Mesenteric fat pad (tissue), 1 donor: ENCODE measurements at places on chromosomes 6 and 20. TPM values are rescaled to one million over a fixed set of nuclear protein-coding genes. Genes with fewer than 3 reads are reported as not detected.

SIM1 gene
- not detected for total RNA-seq

APOM gene
- total RNA-seq, result 3.3 TPM

CPXM1 gene
- total RNA-seq, result 57.7 TPM

FOXA2 gene
- not detected for total RNA-seq

FRK gene
- total RNA-seq, result 0.80 TPM

NHSL1 gene
- total RNA-seq, result 11.9 TPM

VSTM2L gene
- total RNA-seq, result 0.93 TPM

PRSS35 gene
- 0.26 TPM for total RNA-seq

FAM83B gene
- not detected for total RNA-seq

TCFL5 gene
- total RNA-seq, result 10.1 TPM

MUC22 gene
- total RNA-seq, result not detected

PARD6B gene
- 2.0 TPM for total RNA-seq

CDH26 gene
- 1.5 TPM for total RNA-seq

LTA gene
- not detected for total RNA-seq

TP53RK gene
- 9.9 TPM for total RNA-seq

TTK gene
- total RNA-seq, result 0.58 TPM

KCNK16 gene
- total RNA-seq, result not detected

GHRH gene
- not detected for total RNA-seq

KCNK17 gene
- 0.19 TPM for total RNA-seq

OR12D3 gene
- not detected for total RNA-seq

DEFB112 gene
- total RNA-seq, result not detected

TAF4 gene
- 13.0 TPM for total RNA-seq

C6orf141 gene
- 3.9 TPM for total RNA-seq

FAM209B gene
- total RNA-seq, result 0.51 TPM

TRIM15 gene
- not detected for total RNA-seq

C20orf144 gene
- total RNA-seq, result not detected

ADIG gene
- total RNA-seq, result not detected

HLA-DPA1 gene
- total RNA-seq, result 82.5 TPM

SH3BGRL2 gene
- 24.1 TPM for total RNA-seq

SPATS1 gene
- total RNA-seq, result not detected

OR2H2 gene
- total RNA-seq, result not detected

GSTA2 gene
- total RNA-seq, result not detected

CNR1 gene
- 16.7 TPM for total RNA-seq
